ENCODE measurements at places on chromosomes 5 and 9.

- DNase-seq, result no peak
Measured at GRCh38 chr5:116420540-116420939, 154.1 kb downstream of the SEMA6A start.

DNA sequence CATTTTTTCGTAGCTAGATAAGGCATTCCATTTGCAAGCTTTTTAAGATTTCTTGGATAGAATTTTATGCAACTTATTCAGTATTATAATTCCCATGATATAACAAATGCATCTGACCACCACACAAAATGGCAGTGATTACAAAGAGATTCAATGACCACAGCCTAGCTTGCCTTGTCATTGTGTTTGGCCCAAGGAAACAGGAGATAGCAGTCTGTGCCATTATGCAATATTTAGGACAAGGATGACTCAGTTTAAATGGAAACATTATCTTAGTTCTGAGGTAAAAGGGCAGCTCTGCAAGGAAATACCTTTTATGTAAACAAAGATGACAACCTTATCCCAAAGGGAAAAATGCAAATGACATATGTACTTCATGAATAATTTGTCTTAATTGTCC, 89.8 kb downstream of the NUDT12 start:
- DNase-seq, result peak; percentile 52

GRCh38 chr5:143409926-143410325, 6.4 kb upstream of the NR3C1 start:
- DNase-seq, result peak; percentile 52

- no peak for DNase-seq
Measured at GRCh38 chr9:85432599-85432998, 309.2 kb downstream of the AGTPBP1 start.

DNA sequence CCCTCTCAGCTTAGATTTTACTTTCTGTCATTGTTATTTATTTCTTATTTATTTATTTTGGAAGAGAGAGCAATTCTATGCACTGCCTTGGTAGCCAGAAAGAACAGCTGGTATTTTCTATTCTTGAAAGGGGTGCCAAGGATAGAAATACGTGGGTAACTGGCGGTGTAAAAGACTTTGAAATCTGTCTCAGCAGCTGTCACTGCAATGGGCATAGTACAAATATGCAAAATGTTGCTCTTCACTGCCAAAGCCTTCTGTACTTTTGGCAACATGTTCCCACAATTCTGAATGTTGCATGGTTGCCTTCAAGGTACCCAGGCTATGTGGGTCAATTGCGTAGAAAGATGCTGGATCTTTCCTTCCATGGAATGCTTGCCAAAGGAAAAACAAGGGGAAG, 230.2 kb upstream of the EDIL3 start:
- no peak for DNase-seq

GRCh38 chr5:74016373-74016772, 390.4 kb downstream of the ARHGEF28 start:
- peak; percentile 9 for DNase-seq

DNA sequence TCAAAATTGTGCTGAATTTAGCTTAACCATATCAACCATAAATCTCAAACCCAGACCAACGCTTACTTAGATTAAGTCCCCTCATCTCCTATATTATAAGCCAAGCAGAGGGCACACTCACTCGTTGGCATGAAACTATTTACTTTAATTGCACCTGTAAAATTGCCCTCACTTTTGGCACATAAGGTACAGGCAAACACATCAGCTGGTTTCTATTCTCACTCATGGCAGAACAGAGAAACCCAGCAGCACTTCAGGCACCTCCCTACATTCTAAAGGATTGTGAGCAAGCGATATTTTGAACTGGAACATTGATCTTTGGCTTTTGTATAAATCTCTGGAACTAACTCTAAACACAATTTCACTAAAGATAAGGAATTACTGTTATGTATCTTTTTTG, 845.6 kb upstream of the CDH6 start:
- no peak for DNase-seq

- DNase-seq, result no peak
Measured at GRCh38 chr9:108041551-108041950, 552.0 kb upstream of the KLF4 start.

DNA sequence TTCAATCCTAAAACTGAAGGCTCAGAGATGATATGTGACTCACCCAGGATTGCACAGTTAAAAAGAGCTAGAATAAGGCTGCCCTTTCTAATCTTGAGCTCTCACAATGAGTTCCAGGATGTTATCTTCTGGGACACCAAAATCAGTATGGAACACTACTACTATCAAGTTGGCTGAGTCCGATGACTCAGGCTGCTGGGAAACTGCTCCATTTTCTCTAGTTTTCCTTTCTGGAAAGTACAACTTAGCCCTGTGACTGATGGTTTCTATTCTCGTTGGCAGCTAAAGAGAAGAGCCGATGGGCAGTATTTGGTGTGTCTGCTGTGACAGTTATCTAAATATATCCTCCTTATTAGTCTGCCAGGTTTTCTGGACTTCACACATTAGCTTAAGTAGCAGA, 37.9 kb upstream of the DPYSL3 start:
- no peak for DNase-seq

- DNase-seq, result no peak
Measured at GRCh38 chr9:96161819-96162218, 140.2 kb downstream of the HSD17B3 start.

DNA sequence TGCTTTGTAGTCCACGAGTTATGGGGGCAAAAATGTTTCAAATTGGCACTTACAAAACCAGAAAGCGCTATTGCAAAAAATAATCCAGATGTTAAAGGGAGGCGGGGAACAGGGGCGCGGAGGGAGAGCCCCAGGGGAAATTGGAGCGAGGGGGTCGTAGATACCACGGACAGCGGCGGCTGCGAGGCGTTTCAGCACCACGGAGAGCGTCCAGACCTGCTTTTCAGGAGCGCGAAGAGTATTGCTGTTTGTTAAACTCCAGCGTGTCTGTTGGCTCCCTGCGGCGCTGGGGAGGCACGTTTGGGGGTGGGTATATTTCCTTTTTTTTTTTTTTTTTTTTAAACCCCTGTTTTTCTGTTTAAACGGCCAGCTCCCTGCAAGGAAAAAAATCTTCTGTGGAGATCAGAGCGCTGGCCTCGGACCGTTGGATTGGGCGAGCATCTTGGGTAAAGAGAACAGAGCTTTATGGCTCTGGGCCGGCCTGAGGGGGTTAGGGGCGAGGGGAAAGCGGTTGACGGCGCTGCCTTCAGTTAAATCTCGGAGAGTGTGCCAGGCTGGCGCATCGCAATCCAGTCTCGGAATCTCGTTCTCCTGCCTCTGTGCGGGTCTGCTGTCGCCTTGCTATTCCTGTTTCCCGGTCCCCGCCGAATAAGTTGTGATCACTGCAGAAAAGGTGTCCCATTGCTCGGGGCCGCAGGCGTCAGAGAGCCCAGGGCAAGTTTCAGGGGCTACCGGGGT, at the start of gene GLRA1:
Gene GLRA1 (minus strand): TSS at position 288 of the 738 bp plus-strand sequence. CDS start 302 bp downstream, outside the sequence.
- peak; percentile 84 for DNase-seq

GRCh38 chr9:126652140-126652582, 38.4 kb downstream of the LMX1B start:
- DNase-seq, result no peak

DNA sequence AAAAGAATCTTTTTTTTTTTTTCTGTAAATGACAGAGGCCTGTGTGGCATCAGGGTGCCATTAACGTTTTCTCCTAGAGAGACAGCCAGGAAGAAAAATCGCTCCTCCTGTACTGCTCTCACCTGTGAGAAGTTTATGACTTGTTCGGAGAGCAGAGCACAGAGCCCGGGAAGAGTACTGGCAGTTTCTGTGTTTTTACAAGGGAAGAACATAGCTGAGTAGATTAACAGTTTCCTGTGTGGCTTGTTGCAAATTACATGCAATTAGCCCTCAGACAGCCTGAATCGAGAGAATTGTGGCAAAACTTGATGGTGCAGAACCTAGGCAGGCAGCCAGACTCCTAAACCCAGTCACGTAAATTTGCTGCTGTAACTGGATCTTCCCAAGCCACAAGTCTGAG, 32.1 kb downstream of the PRKACG start:
- peak; percentile 68 for DNase-seq

DNA sequence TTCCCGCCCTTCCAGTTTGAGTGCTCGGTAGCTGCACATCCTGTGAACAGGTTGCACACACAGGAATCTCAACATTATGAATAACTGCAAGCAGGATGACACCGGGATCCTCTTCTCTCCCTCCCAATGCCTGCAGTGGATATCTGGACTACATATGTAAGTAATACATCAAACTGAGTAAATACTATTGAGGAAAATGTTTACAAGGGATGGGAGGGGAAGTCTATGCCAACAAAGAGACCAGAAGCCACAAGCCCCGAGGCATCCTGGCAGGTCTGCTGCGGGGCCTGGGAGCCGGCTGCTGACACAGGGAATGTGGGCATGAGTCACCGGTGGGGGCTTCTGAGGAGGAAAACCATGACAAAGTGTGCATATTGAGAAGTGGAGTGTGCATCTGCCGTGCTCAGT, 8.6 kb upstream of the ANKRD33B start:
- DNase-seq, result no peak

GRCh38 chr5:131423056-131423455, 159.2 kb downstream of the CDC42SE2 start:
- peak; percentile 68 for DNase-seq

GRCh38 chr5:135053278-135053677, 19.2 kb upstream of the PITX1 start:
- DNase-seq, result peak; percentile 20

DNA sequence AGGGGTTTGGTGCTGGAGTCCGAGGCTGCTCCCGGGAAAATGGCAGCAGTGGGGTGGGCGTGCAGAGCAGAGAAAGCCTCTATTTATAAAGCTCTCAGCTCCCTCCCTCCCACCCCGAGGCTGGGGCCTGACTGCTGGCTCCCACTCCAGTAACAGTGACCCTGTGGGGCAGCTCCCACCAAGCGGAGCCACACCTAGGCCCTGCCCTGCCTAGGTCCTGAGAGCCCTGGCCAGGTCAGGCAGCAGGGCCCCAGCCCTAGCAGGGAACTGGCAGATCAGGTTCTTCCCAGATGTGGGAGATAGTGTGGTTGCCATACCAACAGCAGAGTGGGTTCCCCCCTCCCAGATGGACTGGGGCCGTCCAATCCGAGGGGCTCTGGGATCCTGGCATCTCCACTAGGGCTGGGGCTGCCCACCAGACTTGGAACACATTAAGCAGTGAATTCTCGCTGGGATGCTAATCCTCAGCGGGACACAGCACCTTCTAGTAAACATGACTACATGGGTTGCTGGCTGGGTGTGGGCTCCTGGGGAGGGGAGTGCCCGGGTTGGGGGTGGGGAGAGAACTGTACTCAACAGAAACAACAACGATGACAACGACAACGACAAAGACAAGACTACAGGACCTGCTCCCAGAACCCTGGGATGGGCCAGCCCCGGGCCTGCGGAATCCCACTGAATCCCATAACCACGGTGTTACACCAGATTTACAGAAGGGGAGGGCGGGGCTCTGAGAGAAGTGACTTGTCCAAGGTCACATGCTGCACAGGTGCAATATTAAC, 1.5 kb downstream of the SH3GLB2 start:
- DNase-seq, result no peak

GRCh38 chr9:35972093-35972492, 14.1 kb upstream of the OR2S2 start:
- DNase-seq, result peak; percentile 8

DNA sequence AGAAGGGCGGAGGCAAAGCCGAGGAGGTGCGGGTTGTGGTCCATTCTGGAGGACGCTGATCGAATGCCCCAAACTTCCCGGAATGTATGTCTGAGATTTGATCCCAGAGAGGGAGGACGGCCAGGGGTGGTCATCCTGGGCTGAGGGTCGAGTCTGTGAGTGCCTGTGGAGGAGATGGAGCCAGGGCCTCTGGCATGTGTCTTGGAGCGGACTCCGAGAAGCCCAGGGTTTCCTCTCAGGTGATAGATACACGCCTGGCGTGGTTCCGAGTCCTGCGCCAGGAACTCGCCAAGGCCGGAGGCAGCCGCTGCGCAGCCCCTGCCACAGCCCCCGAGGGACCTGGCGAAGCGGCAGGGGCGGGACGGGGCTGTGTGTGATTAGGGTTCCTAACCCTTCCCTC, 363 bp downstream of the ZNF454 start:
- DNase-seq, result no peak

DNA sequence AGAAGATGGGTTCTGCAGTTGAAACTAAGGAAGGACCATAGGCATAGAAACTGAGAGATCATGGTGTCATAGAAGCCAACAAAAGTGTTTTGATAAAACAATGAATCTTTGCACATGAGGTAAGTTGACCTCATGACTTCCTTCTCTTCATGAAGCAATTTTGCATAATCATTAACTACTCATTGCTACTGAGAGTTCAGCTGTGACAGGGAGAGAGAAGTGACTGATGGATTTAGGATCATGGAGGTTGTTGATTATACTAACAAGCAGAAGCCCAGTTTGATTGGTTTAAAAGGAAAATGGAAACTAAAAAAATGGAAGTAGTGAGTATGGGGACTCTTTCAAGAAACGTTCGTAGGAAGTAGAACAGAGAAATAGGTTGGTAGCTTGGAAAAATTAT, 51.2 kb downstream of the PARP8 start:
- peak; percentile 5 for DNase-seq

DNA sequence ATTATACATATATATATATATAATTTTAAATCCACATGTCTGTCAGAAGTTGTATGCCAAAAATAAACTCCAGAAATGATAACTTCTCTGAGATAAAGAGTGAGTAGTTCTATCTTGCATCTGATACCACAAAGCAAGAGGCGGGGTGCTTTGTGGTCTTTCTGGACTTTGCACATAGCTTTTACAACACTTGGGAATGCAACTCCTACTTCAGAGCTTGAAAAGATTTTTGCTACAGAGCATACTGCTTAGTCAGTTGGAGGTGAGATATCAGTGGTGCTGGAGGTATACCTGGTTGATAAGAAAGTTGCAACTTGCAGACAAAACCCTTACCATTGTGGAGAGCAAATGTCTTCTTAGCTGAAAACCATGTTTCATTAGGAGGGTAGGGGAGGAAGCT, 1384.5 kb upstream of the NUDT12 start:
- DNase-seq, result no peak

Data from hematopoietic multipotent progenitor cell treated with erythropoietin and hydrocortisone succinate and interleukin-3 and kit ligand, for 6 days (in vitro differentiated cells).